ENCODE measurements at places on chromosomes 6 and 20.

GRCh38 chr20:63519668-63520503 lies 679 bp upstream of the PPDPF start:
- DNase-seq = no peak

GRCh38 chr6:30829639-30830255 lies 54.6 kb upstream of the DDR1 start:
- no peak for DNase-seq

- no peak for DNase-seq
These were observed 8.5 kb downstream of the LRRC1 start for GRCh38 chr6:53803081-53803860.

DNA sequence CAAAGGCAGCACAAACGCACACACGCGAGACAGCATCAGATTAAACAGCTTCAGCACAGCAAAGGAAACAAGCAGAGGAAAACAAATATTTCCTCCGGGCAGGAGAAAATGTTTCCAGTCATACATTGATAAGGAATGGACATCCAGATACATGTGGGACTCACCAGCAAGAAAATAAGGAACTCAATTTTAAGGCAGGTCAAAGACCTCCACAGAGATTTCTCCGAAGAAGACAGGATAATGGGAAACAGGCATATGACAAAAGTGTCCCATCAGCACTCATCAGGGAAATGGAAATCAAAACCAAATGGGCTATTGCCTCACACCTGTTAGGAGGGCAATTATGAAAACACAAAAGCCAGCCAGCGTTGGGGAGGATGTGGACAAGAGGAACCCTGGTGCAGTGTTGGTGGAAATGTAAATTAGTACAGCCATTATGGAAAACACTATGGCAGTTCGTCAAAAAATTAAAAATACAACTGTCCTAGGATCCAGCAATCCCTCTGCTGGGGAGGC lies 9.7 kb upstream of the SLCO4A1 start:
- no peak for DNase-seq

- DNase-seq = no peak
These were observed 27.0 kb upstream of the ADGRF1 start for GRCh38 chr6:47069156-47069555.

DNA sequence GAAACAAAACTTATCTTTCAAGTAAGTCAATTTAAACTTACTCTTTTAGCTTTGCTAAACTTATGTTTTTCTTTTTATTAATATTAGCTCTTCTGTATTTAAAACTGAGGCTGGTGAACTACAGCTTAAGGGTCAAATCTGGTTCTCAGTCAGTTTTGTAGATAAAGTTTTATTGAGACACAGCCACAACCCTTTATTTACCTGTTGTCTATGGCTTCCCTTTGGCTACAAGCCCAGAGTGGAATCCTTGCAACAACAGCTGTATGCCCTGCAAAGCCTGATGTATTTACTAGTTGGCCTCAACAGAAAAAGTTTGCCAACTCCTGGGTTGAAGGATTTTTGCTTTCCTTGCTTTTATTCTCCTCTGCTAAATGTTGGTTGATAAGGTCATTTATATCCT lies 491.4 kb upstream of the RNF217 start:
- DNase-seq = no peak

DNA sequence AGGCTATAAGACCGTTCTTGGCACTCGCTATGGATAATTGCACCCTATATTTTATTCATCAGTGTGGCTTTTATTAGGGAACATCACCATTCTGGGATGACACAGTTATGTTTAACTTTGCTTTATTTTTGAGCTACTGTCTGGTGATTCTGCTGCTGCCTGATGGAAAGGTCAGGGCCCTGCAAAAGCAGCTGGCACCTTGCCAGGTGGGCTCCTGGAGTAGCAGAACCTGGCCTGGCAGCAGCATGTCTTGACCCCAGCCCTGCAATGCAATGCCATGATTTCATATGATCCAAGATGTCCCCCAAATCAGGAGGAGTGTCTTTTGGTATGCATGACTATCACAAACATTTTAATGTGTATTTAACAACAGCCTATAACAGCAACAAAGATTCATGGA lies 228.4 kb upstream of the RSPO3 start:
- DNase-seq = no peak

- no peak for DNase-seq
These were observed 101.9 kb downstream of the CDH26 start for GRCh38 chr20:60060006-60060557.

- no peak for DNase-seq
These were observed 14.4 kb upstream of the MRPS10 start for GRCh38 chr6:42232035-42232434.

DNA sequence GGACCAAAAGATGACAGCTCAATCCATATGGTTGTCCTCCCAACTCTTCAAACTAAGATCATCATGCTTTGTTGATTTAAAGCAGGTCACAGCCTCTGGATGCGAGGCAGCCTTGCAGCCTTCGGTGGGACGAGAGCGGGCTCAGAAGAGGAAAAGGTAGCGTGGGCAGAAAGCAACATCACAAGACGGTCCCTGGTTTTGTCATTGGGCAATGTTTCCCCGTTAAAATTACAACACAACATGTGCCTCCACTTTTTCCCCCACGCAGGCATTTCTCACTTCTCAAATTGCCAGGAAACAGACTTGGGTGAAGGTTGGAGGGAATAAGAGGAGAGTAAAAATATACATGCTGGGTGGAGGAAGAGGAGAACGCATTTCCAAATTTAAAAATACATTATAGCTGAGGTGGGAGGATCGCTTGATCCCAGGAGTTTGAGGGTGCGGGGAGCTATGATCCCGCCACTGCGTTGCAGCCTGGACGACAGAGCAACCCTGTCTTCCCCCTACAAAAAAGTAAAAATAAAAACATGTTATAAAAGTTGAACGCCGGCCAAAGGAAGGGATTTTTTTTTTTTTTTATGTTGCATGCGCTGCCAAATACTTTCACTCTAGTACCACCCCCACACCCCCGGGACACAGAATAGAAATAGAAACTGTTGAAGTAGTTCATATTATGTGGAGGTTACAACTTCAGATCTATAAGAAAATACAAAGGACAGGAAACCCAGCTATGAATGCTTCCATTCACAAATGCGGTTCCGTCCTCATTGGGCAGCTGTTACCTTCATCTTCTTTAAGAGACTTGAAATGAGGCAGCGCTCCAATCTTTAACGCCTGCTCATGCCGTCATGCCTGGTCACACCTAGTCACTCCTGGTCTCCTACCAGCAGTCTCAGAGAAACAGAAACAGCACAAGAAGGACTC lies 13.9 kb upstream of the NAA20 start:
- peak; percentile 72 for DNase-seq

DNA sequence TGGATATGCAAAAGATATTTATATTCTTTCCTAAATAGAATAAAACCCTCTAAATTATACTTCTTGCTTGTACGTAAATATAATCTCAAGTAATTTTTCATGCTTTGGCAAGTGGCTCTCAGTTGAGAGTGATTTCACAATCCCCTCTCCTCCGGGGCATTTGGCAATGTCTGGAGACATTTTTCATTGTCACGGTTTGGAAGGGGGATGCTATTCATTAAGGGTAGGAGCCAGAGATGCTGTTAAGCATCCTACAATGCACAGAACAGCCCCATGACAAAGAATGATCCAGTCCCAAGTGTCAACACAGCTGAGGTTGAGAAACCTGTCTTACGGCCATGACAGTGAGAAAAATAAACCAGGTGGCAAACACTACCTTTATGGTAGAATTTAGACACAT lies 75.7 kb downstream of the AGPAT4 start:
- peak; percentile 13 for DNase-seq

GRCh38 chr20:50968289-50968688 lies 9.7 kb downstream of the MOCS3 start:
- no peak for DNase-seq

DNA sequence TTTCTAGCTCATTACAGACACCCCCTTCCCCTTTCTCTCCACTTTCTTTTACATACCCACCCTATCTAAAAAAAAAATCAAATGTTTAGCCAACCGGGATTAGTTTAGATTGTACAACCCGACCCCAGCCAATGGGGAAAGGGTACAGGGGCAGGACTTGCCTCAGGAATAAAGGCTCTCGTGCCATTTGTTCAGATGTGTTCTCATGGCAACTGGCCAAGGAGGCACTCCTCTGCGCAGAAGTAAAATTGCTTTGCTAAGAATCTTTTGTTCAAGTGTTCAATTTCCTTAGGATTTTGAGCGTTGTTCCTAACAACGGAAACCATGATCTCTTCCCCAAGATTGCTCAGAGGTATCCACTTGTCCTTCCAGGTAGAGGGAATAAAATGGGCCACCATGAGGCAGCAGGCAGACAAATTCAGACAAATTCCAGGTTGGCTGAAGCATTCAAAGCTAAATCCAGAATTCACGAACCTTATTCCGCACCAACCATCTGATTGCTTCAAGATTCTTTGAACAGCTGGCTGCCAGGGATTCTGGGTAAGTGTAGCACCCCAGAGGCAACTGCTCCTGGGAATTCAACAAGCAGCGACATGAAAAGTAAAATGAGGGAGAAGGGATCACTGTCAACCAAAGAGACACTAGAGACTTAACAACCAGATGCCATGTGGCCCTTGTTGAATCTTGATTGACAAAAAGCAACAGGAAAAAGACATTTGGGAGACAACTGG lies 431.8 kb downstream of the PREX1 start:
- DNase-seq = no peak

DNA sequence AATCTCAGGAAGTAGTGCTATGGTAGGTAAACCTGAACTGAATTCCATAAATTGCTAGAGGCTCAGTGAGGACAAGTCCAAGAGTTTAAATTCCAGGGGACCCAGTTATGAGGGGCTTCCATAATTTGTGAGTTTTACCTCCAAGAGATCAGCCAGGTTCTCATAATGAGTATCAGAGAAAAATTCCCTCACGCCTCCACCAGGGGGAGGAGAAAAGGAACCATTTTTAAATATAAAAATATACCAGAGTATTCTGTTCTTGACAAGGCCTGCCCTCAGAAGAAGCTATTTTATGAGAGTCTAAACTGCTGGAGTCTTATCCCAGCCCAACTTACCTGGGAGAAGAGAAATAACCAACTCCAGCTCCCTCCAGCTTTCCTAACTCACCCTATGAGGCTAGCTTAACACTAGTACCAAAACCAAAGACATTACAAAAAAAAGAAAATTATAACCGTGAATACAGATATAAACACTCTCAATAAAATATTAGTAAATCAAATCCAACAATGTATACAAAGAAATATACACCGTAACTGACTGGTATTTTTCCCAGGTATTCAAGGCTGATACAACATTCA lies 158.7 kb downstream of the TFAP2A start:
- DNase-seq = no peak

DNA sequence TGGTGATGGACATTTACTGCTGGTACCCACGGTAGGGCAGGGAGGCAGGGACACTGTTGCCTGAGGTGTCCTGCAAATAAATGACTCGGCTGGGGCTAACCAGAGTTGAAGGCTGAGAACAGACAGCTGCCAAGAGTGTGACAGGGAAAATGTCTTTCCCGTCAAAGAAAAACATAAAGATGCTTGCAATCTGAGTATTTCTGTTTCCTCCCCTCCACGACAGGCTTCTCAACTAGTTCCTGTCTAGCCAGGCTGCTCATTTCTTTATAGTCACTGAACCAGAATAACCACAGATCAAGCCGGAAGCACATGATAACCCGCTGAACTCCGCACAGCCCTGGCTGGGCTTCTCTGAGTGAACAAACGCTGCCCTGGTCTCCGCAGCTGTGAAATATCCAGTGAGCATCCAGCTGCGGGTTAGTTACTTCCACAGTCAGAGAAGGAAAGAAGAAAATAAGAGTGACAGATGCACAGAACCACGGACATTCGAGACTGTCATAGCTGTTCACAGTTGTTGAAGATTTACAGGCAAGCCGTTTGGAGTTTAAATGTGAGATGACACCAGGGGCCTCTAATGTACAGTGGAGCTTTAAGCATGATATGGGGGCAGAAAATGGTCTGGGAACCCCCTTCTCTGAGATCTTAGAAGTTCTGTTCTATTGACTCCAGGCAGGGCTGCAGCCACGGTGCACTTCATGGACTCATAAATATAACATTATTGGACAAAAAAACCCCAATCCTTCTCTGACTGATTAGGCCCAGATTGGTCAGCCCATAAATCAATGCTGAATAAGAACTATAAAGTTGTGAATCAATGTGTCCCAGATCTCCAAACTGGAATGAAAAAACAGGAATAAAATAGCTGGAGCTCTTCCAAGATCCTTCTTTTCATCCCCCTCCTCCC lies 299.9 kb upstream of the SUPT3H start:
- DNase-seq = peak; percentile 42

Data from hindlimb muscle (tissue), 1 donor.